ENCODE measurements at places on chromosomes 2 and 18.

DNA sequence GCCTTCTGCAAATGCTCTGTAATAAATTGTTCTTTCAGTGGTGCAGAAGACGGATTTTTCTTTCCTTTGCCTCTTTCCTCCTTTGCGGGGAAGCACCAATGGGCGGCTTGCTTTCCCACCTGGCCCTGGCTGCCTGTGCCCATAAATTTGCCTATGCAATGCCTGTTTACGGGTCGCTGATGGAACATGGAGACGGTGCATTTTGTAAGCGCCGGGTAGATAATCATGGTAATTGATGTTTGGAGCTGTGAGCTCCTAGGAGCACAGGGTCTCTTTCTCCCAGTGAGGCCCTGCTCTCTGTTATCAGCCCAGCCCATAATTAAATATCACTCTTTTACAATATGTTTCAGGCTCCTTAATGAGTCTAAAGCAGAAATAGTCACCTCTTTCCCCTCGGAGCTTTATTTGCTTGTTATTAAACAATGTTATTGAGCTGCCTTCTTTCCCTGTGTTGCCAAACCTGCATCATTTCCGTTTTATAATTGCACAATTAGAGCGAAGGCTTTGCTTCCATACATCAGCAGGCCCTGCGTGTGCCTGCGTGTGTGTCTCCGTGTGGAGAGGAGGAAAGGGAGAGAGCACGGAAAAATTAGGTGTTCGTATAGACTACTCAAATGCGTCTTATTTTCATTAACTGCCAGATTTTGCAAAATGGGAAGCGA is 437.4 kb upstream of the POU3F3 start:
- no peak for DNase-seq

GRCh38 chr2:240582781-240583180 is 3.8 kb upstream of the CAPN10 start:
- no peak for DNase-seq

DNA sequence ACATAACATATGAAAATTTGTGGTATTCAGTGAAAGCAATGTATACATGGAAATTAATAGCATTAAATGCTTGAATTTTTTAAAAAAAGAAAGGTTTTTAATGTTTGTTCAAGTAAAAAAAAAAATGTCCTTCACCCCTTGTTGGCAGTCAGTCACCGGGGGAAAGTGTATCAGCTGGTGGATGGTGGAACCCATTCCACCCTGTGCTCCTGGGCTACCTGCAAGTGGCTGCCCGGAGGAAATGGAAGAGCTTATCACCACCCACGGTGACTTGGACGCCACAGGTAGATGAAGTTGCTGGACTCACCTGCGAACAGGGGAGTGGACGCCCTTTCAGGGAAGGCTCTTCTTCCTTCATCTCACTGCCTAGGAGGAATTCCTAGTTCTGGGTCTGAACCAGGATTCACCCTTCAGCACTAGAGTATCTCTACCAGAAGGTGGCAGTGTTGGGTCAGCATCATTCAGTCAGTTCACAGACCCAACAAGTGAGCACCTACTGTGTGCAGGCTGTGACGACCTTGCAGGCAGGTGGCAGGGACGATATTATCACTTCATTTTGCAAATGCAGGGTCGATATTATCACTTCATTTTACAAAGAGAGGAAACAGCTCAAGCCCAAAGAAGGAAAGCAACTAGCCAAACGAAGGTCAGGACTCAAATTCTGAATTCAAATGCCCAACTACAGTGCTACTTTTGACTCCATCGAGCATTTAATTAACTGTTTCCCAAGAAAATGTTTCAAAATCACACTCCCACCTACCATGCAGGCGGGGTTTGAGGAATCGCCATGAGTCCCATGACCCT is 35.8 kb downstream of the CIB4 start:
- DNase-seq, result peak; percentile 1

DNA sequence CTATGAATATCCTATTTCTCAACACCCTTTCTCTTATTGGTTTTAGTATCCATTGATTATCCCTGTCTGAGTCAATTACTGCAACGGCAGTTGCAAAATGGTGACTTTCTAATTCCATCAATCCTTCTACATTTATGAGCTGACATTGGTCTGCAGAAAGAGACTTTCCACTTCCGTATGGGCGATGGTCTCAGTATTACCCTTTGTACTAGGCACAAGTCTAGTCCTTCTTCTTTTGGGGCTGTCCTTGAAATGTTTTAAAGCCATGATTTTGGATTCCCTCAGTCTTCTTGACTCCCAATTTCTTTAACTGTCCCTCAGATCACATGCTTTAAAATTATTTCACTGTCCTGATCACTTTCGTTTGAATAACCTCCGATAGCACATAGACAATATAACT is 32.7 kb upstream of the SOCS6 start:
- DNase-seq, result no peak

GRCh38 chr2:239496700-239497099 is 95.9 kb upstream of the HDAC4 start:
- no peak for DNase-seq

GRCh38 chr2:86518481-86518880 is 44.8 kb downstream of the CHMP3 start:
- no peak for DNase-seq

DNA sequence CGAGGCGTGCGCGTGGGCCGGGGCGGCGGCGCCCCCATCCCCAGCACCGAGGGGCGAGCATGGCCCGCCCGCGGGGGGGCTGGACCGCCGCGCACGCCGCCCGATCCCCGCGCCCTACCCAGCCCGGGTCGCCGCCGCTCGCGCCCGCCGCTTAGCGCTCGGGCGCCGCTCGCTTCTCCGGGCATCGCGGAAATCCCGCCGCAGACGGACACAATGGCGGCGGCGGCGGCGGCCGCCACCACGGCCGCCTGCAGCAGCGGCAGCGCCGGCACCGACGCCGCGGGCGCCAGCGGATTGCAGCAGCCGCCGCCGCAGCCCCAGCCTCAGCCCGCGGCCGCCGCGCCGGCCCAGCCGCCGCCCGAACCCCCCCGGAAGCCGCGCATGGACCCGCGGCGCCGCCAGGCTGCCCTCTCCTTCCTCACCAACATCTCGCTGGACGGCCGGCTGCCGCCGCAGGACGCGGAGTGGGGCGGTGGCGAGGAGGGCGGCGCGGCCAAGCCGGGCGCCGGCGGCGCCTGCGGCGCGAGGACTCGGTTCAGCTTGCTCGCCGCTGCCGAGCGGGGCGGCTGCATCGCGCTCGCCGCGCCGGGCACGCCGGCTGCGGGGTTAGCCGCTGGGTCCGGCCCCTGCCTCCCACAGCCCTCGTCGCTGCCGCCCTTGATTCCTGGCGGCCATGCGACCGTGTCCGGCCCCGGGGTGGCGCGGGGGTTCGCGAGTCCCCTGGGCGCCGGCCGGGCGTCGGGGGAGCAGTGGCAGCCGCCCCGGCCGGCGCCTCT is 453 bp downstream of the CABLES1 start:
- no peak for DNase-seq

- DNase-seq, result no peak
Observed at GRCh38 chr2:16737812-16738211, 72.2 kb upstream of the CYRIA start.

- no peak for DNase-seq
Observed at GRCh38 chr2:191756761-191757160, 78.8 kb downstream of the NABP1 start.

DNA sequence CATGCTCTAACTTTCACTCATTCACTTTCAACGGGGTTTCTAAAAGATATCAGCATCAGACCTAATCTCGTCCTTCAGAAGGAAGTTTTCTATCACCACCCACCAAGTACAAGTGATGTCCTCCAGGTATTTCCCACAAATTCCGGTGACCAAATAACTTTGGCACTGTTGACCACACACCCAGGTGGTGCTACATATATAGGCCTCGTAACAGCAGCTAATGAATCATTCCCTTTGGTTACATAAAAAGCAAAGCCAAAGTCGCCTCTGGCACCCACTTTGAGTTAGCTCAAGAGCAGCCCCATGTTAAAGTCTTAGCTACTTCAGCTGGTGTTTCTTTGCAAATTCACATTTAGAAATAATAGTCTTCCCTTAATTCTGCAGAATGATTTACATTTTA is 138.2 kb upstream of the OSR1 start:
- DNase-seq, result no peak

- DNase-seq, result no peak
Observed at GRCh38 chr2:195151711-195152110, 505.3 kb upstream of the SLC39A10 start.

- DNase-seq, result no peak
Observed at GRCh38 chr2:23385351-23385747, 370 bp downstream of the KLHL29 start.

GRCh38 chr18:45617284-45617683 is 2.0 kb downstream of the SLC14A2 start:
- DNase-seq, result peak; percentile 33

- DNase-seq, result no peak
Observed at GRCh38 chr2:128922154-128922553, 603.5 kb upstream of the HS6ST1 start.

- DNase-seq, result peak; percentile 20
Observed at GRCh38 chr18:50099725-50100407, 95.1 kb downstream of the MYO5B start.

GRCh38 chr2:86035883-86036668 is 69.6 kb downstream of the POLR1A start:
- no peak for DNase-seq

GRCh38 chr2:220127876-220128275 is 500.4 kb downstream of the SLC4A3 start:
- no peak for DNase-seq

GRCh38 chr2:29059624-29060023 is 14.7 kb downstream of the PCARE start:
- no peak for DNase-seq

- no peak for DNase-seq
Observed at GRCh38 chr2:33634261-33634910, 35.3 kb upstream of the FAM98A start.

GRCh38 chr2:45690231-45690630 is 38.8 kb downstream of the PRKCE start:
- no peak for DNase-seq

DNA sequence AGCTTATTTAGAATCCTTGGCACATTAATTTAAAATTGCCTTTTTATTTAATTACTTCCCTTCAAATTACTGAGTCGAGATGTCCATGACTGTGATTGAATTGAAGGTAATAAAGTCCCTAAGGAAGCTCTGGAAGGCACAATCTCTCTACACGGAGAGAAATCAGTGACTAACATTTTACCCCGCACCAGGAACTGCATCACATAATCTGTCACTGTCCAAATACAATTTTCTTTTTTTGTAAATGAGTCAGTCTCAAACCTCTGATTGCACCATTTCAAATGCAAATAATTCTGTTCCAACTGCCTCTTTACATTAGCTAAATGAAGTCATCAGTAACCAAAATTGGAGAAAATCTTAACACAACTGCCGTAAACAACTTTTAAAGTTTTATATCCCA is 311.9 kb downstream of the CCDC178 start:
- no peak for DNase-seq

- no peak for DNase-seq
Observed at GRCh38 chr2:239919774-239920692, 105.1 kb downstream of the NDUFA10 start.

DNA sequence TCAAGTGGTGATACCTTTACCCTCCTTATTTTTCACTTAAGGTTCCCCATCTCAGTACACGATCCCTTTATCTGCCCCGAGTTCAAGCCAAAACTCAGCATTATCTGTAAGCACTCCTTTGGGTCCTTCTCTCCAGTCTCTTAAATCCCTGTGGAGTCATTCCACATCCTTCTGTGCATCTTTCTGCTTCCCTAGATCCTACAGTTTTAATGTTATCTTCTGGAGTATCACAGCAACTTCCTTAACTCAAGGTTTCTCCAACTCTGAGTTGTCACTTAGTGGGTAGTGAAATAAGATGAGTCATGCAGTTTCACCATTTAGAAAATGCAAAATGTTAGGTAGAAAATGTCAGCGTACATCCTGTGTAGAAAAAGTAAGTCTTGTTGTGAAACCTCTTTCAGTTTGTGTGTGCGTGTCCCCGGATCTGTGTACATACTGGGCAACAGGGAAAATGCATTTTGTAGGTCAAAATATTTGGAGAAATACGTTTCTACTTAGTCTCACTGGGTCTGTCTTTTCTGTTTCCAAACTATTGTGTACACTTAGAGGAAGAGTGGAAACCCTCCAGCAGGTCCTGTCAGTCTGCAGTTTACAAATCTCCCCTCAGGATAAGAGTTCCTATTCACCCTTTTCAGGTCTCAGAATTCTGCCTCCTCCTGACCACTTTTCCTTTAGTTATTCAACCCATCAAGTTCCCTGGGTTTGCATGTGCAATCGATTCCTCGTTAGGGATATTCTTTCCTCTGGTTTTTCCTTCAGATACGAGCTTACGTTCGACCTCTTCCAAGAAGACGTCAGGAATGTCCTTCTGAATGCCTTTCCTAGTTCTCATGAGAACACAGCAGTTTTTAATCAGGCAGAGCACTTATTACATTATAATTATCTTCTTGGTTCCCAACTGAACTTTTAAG is 154.8 kb downstream of the TGIF1 start:
- peak; percentile 95 for DNase-seq

GRCh38 chr2:155060896-155061295 is 362.4 kb downstream of the KCNJ3 start:
- no peak for DNase-seq

- DNase-seq, result no peak
Observed at GRCh38 chr18:56873441-56874140, 222.4 kb downstream of the WDR7 start.

- no peak for DNase-seq
Observed at GRCh38 chr18:55920063-55920462, 332.1 kb upstream of the TCF4 start.

- no peak for DNase-seq
Observed at GRCh38 chr2:212722046-212722445, 183.4 kb upstream of the ERBB4 start.

GRCh38 chr2:28527196-28527595 is 31.3 kb downstream of the PLB1 start:
- no peak for DNase-seq

GRCh38 chr2:36485521-36485920 is 112.4 kb downstream of the FEZ2 start:
- peak; percentile 91 for DNase-seq

GRCh38 chr2:26900831-26901321 is 52.9 kb downstream of the DPYSL5 start:
- no peak for DNase-seq

DNA sequence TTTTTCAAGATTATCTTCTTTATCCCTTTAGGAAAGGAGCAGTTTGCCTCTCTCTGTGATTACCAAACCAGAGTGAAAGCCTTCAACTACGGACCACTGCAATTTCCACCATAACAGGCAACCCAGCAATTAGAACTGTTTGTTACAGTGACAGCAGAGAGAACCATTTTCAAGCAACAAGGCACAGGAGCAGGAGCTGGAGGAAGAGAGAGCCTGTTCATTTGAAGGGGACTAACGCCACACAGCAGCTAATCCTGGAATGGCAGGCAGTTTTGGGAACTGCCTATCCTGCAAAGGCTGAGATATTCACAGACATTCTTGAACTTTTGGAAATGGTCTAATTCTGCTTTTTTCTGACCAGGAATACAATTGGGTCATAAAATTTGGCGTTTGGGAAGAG is 1541.9 kb upstream of the PIK3C3 start:
- DNase-seq, result peak; percentile 22
